ENCODE measurements at places on chromosomes 5 and 9. TPM values are rescaled to one million over a fixed set of nuclear protein-coding genes. Genes with fewer than 3 reads are reported as not detected.
A peak's percentile ranks its signal among the peaks of the same experiment; 100 is the strongest.

GRCh38 chr9:131319486-131319885 lies 30.0 kb downstream of the PLPP7 start:
- peak; percentile 51 for DNase-seq

- DNase-seq, result no peak
Measured at GRCh38 chr9:8877753-8878494, 1078.3 kb upstream of the DMAC1 start.

Gene SH3RF2
- 0.40 TPM for polyA plus RNA-seq

GRCh38 chr5:146618434-146618833 lies 102.4 kb upstream of the GPR151 start:
- DNase-seq, result no peak

Gene GLRA1
- polyA plus RNA-seq, result not detected

Gene OTULIN
- 17.0 TPM for polyA plus RNA-seq

GRCh38 chr5:177209610-177210009 lies 76.0 kb downstream of the NSD1 start:
- no peak for DNase-seq

GRCh38 chr5:159774476-159775031 lies 141.7 kb upstream of the ADRA1B start:
- no peak for DNase-seq

DNA sequence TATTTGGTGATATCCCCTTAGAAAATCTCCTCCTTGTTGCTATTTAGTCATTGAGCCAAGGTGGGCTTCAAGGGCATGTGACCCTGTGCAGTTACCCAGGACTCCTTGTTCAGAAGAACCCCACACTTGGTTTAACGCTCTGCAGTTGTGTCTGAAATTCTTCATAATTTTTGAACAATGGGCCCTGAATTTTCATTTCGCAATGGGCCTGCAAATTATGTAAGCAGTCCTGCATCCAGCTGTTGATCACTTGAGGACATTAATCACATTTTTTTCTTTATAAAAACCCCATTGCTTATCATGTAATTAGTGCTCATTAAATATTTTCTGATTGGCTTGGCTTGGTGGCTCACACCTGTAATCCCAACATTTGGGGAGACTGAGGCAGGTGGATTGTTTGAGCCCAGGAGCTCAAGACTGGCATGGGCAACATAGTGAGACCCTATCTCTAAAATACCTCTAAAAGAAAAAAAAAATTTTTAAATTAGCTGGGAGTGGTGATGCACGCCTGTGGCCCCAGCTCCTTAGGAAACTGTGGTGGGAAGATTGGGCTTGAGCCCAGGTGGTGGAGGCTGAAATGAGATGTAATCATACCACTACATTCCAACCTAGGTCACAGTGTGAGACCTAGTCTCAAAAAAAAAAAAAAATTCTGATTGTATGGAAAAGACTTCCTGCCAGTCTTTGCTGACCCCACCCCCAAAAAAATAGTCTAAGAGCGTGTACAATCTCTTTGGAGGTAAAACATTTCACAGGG lies 194.2 kb upstream of the HAPLN1 start:
- no peak for DNase-seq

DNA sequence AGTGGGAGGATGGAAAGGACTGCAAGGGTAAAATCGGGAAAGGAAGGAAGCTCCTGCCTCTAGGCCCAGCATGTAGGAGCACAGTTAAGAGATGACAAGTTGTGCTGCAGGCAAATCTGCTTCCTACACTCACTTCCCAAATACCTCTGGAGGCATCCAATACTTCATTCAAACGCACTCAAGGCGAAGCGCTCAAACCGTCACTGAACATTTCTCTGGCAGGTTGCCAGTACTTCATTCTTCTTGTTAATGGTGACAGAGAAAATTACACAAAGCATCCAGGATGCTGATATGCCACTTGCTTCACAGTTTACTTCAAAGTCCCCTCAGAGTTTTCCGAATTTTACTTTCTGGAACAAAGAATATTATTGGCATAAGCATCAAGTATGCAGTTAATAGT lies 59.8 kb downstream of the NREP start:
- peak; percentile 60 for DNase-seq

DNA sequence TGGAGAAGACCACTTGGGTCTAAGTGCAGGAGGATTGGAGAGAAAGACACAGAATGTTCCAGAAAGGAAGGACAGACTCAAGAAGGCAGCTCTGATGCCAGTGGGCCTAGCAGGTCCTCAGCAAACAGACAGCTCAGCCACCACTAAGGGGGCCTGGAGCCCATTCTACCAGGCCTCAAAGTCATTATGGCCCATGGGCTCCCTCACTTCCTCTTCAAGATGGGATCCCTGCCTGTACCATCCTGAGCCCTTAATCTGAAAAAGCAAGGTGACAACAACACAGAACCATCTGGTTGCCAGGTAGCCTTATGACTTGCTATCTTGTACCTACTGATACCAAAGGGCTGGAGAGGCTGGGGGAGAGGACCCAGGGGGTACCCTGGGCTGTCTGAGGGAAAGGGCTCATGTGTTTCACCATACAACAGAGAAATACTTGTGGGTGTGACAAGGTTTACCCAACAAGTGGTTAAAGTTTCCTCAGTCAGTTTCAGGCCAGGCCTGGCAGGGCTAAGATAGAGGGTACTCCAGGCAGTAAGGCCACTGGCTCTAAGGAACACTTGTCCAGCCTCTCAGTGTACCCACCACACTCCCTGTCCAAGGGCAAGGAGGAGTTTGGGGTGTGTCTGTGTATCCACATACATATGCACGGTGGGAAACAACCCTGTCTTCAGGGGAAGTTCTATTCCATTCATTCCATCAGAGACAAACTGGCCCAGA lies 30.7 kb downstream of the TCF7 start:
- no peak for DNase-seq

- no peak for DNase-seq
Measured at GRCh38 chr5:95832664-95833063, 10.1 kb upstream of the GLRX start.

Gene C1QTNF3
- polyA plus RNA-seq, result 22.6 TPM

DNA sequence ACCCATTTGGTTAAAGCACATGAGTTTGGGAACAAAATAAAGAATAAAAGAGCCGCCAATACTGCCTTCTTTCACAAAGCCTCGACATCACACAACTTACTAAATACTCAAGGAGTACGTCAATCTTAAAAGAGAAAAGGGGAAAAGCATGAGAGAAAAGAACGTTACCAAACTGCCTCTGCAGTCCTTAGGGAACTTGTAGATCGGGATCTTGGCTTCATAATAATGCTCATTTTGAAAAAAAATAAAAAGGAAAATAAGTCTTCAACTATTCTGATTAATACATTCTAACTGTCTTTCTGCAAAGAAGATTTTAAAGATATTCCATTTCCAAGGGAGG lies 618.4 kb downstream of the PDE4D start:
- DNase-seq, result no peak

DNA sequence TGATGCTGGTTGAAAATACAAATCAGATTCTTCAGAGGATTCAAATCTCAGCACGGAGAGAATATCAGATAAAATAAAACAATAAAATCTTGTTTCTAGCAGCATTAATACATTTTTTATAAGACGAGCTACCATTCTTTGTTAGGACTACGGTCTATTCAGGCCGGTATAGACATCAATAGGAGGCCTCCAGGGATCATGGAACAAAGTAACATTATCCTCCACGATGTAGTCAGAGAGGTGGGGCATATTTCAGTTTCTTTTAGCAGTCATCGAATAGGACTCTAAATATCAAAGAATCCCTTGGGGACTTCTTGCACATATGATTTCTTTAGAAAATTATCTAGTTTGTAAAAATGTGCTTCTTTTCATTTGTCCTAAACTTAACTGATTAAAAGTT lies 225.9 kb upstream of the HAPLN1 start:
- DNase-seq, result no peak

DNA sequence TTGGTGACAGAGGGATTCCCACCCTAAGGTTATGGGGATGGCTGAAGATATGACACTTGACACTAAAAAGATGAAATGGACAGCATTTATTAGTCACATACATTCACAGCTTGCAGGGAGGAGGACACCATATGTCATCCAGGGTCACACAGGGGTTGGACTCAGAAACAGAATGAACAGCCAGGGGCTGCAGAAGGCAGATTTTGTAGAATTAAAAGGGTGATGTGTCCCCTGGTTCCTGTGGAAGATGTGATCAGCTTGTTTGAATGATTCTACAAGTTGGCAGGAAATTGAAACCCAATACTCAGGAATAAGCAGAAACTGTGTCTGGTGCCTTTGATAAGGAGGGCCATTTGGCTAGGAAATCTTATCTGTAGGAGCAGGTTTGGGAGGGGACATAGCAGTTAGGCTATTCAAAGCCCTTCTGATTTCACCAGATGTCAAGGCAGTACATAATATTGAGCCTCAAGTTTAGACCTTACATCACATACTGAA lies 102.3 kb upstream of the GRIN3A start:
- no peak for DNase-seq

DNA sequence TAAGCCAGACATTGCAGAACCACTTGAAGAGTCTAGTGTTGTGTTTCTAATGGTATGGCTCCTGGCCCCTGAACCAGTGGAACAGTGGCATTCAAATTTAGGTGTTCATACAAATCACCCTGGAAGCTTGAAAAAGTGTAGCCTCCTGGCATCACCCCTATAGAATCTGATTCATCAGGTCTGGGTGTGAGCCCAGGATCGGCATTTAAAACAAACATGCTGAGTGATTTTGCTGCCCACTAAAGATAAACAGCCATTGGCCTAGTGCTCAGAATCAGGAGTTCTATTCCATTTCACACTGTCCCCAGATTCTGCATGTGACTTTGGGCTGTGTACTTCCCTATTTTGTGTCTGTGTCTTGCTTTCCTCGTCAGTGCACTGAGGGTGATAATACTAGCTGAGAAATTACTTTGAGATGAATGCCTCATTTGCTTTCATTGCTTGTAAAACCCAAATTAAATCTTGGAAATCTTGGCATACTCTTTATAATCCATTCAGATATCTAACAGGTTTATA lies 241.5 kb upstream of the CLINT1 start:
- no peak for DNase-seq

- no peak for DNase-seq
Measured at GRCh38 chr9:35716230-35716629, 15.8 kb downstream of the TLN1 start.

DNA sequence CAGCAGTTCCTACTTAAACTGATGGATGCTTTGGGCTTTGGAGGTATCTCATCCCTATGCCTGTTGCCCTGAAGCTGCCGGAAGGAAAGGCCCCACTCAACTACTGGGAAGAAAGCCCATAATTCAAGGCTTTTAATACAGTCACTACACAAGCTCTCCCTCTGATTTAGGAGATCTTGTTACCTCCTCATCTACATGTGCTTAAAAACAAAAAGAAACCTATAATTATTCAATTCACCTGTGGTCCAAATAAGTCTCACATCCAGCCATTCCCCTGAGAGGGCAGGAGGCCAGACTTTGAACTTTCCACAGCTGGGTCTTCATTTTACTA lies 715 bp upstream of the LEAP2 start:
- no peak for DNase-seq

DNA sequence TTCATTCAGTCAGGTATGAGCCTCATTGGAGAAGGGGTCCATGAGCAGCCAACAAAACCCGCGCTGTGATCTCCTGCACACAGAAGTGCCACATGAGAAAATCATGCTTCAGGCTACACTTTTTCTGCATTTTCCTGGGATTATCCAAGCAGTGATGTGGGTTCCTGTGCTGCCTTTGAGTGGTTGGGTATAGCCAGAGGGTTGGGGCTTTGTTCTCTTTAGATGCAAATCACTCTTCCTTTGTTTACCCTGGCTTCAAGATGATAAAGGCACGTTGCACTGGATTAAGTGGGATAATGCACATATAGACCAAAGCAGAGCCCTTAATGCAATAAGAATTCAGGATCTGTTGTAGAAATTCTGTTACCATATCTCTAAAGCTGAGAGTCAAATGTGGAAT lies 18.7 kb downstream of the ECM2 start:
- no peak for DNase-seq

DNA sequence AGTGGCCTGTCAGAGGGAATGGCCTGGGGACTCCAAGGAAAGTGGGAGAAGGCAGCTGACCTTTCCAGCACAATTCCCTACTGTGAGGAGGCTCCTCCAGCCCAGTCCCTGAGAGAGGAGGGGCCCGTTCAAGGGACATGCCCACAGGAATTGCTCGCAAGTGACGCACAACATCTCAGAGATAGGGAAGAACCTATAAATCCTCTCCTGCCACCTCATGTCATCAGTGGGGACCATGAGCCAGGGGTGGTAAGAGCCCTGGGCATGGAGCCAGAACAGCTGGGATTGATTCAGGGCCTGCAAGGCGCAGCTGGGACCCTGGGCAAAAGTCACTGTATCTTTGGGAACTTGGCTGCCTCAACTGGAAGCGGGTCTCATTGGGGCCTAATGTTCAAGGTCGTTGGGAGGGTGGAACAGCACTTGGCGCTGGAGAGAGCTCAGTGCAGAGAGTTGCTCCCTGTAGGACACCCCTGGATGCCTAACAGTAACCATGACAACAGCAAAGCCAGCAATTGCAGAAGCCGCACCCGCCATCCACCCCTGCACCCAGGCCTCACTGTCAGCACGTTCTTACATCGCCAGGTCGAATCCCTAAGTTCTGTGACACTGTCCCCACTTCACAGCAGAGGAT lies 41.3 kb upstream of the ORM1 start:
- no peak for DNase-seq

- DNase-seq, result no peak
Measured at GRCh38 chr9:36892279-36892678, 141.8 kb downstream of the PAX5 start.

- no peak for DNase-seq
Measured at GRCh38 chr5:139881143-139881733, 85.6 kb downstream of the PSD2 start.

DNA sequence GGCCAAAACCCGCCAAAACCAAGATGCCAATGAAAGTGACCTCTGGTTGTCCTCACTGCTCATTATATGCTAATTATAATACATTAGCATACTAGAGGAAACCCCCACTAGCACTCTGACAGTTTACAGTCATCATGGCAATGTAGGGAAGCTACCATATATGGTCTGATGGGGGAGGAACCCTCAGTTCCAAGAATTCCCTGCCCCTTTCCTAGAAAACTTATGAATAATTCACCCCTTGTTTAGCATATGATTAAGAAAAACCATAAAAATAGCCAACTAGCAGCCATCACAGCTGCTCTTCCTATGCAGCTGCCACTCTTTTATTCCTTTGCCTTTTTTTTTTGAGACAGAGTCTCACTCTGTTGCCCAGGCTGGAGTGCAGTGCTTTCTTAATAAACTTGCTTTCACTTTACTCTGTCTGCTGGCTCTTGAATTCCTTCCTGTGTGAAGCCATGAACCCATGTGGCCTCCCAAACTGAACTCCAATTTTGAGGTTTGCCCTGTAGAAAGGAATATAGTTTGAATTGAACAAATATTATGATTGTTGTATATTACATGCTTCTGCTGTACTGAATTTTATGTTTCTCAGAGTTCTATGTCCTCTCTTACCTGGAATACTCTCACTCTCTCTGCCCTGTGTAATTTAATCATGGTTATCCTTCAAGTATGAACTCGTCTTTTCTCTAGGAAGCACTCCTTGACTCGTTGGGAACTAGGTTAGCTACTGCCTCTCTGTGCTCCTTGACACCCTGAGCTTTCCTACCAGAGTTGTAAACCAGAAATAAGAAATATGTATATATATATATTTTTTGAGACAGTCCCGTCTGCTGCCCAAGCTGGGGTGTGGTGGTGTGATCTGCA lies 59.8 kb downstream of the KIAA1958 start:
- DNase-seq, result no peak

- no peak for DNase-seq
Measured at GRCh38 chr9:125536167-125536772, 170.7 kb downstream of the MAPKAP1 start.

Gene C7
- 532 TPM for polyA plus RNA-seq
